Kidney (tissue), 22 donors: ENCODE measurements at places on chromosomes 1 and 21.

DNA sequence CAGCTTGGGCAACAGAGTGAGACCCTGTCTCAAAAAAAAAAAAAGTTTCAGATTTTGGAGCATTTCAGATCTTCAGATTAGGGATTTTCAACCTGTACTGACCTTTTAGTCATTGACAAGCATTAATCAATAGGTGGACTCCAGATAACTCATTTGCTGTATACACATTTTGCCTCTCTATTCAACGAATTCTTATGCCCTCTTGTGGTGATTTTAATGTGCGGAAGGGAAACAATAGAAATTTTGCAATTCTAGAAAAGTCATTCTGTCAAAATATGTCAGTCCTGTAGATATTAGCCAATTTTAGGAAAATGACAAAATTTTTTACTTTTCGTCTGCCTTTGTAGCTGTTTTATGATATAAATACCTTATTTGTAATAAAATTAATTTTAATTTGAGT is 11.6 kb upstream of the OR2G2 start:
- no peak for DNase-seq

DNA sequence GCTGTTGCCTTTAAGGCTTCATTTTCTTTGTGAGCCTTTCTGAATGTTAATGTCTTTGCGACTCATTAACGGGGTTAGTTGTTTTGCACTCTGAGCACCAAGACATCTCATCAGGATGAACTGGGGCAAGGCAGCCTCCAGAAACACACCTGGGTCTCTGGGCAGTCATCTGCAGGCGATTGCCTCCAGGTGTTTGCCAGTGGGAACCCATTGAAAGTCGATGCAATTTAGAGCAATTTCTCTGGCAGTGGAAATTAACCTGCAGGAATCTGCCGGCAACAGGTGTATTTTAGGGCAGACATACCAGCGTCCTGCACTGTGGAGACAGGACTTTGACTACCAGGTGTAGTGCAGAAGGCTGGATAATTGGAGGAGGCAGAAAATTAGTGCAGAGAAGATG is 661.0 kb upstream of the PTBP2 start:
- no peak for DNase-seq

DNA sequence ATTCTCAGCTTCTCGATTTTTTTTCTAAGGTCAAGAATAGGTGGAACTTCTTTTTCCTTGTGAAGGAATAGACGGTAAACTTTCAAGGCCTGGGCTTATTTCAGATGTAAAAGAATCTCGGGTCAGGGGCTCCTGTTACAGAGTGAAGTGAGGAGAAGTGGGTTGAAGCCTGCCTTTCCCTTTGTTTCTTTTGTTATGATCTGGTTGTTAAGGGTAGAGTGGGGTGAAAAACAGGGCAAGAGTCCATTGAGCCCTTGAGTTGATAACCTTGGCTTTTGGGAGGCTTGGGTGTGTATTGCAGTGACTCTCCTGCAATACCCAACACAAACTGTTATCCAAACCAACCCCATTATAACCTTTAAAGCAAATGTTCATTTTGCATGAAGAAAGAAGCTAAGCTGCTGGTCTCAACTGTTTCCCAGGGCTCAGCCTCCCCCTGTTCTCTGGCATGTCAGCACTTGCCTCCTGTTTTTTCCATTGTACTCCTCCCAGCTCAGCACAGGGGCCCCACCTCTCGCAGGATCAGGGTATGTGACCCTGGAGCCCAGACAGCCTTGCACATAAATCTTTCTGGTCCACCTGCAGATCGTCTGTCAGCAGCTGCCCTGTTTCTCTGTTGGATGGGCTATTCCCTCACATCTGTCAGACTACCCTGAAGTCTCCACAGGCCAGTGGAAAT is 102.4 kb downstream of the CACHD1 start:
- peak; percentile 69 for DNase-seq

- no peak for DNase-seq
Measured at GRCh38 chr21:44952116-44952928, 12.5 kb downstream of the SLX9 start.

- DNase-seq: peak; percentile 78
Measured at GRCh38 chr1:234961456-234962339, 166.9 kb downstream of the TOMM20 start.

DNA sequence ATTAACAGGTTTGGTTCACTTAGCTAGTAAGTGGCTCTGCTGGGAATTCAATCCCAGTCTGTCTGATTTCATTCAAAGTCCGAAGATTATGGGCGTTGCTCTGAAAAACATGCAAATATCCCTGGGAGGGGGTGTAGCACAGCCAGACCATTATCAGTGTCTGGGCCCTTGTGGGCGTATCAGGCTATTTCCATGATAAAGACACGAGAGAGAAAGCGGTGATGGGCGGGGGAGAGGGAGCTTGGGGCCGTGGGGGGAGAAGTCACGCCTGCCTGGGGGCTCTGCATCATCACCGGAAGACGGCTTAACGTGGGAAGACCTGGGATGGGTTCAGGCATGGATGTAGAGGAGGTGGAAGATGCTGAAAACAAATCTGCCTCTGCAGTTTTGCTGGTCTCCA is 25.8 kb downstream of the IL6R start:
- no peak for DNase-seq

GRCh38 chr1:10188133-10188650 is 22.2 kb upstream of the KIF1B start:
- no peak for DNase-seq

- no peak for DNase-seq
Measured at GRCh38 chr1:171922999-171923398, 81.7 kb downstream of the DNM3 start.

- DNase-seq: no peak
Measured at GRCh38 chr1:30986755-30987154, 78.2 kb upstream of the SDC3 start.

DNA sequence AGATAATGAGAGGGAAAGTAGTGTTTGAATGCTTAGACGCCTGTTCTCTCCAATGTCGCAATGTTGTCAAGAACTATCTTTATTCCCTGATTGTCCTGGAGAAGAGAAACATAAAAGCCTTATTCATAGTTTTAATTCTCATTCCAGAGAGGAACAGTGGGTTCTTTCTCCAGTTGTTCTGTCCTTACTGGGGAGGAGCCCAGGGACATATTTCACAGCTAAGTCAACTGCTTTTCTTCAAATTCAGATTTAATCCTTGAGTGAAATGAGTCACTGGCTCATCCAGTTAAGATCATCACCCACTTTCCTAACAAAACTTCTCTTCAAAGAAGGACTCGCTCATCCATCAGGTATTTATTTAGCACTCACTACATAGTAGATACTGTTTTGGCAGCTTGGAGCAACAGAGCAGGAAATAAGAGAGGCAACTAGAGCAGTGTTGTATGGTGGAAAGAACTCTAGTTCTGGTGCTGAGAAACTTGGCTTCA is 365.7 kb upstream of the USP24 start:
- DNase-seq: no peak

GRCh38 chr1:63691701-63692425 is 82.0 kb upstream of the ROR1 start:
- DNase-seq: no peak

- no peak for DNase-seq
Measured at GRCh38 chr1:228218513-228219244, 10.8 kb downstream of the OBSCN start.

GRCh38 chr1:247487057-247487456 is 29.2 kb upstream of the OR2B11 start:
- DNase-seq: peak; percentile 59

GRCh38 chr1:203202431-203203245 is 16.1 kb upstream of the CHI3L1 start:
- DNase-seq: peak; percentile 77

DNA sequence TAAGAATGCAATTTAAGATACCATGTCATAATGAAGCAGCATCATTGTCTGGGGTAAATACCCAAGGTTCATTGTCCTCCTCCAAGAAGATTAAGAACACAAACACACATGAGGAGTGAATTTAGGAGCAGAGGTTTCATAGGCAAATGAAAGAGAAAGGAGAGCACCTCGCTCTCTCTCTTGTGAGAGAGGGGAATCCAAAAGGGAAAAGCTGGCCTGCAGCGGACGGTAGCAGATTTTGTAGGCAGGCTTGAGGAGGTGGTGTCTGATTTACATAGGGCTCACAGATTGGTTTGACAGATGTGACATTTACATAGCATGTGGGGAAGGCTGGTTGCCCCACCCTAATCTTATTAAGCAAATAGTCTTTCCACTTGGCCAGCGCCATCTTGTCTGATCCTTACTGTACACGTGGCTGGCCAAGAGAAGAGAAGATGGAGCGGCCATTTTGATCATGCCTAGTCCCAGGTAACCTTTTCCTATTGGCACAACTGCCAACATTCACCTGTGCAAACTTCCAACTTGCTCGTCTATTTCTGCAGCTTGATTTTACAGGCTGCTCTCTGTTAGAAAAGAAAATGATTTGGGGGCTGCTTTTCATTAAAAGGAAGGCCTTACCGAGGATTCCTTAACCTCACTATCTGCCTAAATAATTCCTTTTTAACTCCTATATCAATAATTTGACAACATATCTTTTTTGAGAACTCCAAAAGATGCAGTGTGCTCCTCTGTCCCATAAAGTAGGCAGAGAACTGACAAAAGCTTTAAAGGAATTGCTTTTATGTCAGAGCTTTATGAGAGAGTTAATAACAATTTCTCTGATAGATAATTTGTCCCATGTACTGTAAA is 16.0 kb upstream of the LRRC7 start:
- no peak for DNase-seq

- DNase-seq: no peak
Measured at GRCh38 chr1:93676427-93676826, 5.2 kb downstream of the BCAR3 start.

GRCh38 chr1:175579956-175580750 is 163.2 kb downstream of the TNR start:
- no peak for DNase-seq

DNA sequence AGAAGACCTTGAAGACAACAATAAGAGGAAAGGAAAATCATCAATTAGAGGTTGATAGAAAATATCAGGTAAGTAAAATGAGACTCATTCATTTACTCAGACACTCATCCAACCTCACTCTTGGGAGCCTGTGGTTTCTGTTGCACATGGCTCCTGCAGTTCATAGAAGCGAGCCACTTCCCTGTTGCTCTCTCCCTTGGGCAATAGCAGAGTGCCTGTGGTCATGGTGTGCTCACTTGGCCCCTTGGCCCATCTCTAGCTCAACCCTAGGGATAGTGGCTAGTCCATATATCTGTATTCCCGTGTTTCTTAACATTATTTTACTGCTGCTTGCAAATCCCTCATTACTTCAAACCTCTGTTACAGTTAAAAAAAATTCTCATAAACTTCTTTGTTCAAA is 368.6 kb downstream of the PTPRC start:
- DNase-seq: no peak

DNA sequence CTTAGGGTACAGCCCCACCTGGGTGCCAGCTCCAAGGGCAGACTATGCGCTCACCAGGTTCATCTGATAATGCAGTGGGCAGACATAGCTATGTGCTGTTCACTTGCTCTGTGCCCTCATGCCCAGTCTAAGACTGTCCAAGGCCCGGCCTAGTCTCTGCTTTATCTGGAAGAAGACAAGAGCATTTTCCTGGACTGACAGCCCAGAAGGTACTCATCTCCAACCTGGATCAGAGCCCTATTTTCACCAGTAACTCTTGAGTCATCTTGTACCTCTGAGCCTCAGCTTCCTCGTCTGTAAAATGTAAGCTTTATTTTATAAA is 28.5 kb upstream of the LRRC8C start:
- no peak for DNase-seq

GRCh38 chr21:31337996-31338907 is 5.8 kb downstream of the TIAM1 start:
- peak; percentile 55 for DNase-seq

- no peak for DNase-seq
Measured at GRCh38 chr1:113534875-113535274, 144.6 kb downstream of the MAGI3 start.

GRCh38 chr1:108591466-108591865 is 31.6 kb downstream of the EEIG2 start:
- DNase-seq: no peak

GRCh38 chr1:226606311-226607267 is 58.0 kb downstream of the STUM start:
- DNase-seq: no peak

DNA sequence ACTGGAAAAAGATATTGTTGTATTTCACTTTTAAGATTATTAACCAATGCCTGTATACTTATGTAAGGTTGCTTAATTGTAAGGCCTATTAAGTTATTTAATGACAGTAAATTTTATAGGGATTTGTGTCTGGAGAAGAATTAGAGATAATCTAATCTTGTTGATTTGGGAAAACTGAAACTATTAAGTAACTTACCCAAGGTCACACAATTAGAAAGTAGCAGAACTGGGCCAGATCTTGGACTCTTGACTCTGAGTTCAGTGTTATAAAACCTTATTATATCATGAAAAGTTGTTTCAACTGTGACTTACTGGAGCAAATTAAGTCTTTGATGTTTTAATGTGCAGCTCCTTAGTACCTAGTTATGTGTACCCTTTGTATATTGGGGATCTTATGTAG is 38.5 kb downstream of the CAMTA1 start:
- DNase-seq: no peak

- DNase-seq: no peak
Measured at GRCh38 chr1:87143413-87144135, 185.1 kb upstream of the LMO4 start.

DNA sequence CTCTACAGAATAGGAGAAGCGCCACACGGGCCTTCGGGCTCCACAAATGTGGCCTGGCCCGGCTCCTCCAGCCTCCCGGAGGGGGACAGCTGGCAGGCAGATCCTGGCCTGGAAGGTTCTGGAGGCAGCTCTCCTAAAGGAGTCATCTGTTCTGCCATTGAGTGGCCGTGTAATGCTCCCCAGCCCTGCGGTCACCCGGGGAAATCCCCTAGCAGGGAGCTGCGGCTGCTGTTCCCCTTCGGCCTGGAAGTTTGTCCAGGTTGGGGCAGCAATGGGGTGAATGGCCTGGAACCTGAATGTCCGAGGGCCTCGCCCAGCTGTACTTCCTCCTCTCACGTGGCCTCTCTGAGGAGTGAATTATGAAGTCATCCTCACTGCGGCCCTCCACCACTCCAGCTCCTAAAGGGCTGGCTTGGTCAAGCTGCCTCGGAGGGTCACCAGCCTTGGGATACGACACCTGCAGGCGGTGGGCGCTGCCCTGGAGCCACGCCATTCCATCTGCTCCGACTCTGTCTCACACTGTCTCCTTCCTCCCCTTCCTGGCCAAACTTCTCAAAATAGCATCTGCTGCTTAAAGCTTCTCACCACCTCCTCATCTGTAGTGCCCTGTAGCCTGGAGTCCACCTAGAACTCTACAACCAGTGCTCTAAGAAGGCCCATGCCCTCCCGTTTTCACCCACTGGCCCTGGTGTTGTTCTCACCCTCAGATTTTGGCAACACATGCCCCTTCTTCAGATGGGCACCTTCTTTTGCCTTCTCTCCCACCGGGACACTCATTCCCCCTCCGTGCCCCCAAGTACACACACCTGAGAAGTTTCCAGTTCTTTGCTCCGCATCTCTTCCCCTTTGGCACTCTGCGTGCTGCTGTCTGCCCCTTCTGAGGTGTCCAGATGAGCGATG is 54.4 kb upstream of the TMPRSS2 start:
- DNase-seq: no peak

DNA sequence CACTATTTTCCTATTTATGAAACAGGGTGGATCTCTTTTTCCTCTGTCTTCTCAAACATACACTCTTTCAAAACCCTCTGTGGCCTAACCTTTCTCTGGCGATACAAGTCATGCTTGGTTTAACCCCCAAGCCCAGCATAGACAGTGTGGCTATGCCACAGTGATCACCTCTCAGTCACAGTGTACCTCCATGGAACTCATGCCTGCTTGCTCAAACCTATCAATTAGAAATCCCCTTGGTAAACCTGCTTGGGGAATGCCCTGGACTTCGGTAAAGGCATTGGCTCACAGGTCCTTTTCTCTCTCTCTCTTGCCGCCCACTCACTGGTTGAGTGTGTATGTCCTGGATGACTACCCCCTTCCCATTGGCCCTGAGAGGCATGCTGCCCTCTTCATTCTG is 147.5 kb downstream of the CYYR1 start:
- no peak for DNase-seq
